ENCODE measurements at places on chromosomes 7 and 10.

GRCh38 chr10:84548869-84549268 lies 220.5 kb downstream of the CCSER2 start:
- DNase-seq, result no peak

DNA sequence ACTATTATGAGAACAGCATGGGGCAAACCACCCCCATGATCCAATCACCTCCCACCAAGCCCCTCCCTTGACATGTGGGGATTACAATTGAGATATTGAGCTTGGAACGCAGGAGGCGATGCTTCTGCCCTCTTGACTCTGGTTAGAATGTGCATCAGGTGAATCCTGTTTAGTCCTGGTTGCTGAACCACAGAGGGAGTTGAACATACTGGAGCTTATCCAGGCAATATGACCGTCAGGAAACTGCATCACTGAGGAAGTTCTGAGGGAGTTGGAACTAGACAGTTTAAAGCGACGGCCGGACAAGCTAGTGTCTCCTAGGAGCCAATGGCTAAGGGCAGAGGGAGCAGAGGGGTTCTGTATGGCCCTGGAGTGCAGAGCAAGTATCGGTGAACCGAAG lies 31.8 kb upstream of the GARS1 start:
- DNase-seq, result no peak

GRCh38 chr7:40120020-40120419 lies 14.4 kb downstream of the MPLKIP start:
- no peak for DNase-seq

DNA sequence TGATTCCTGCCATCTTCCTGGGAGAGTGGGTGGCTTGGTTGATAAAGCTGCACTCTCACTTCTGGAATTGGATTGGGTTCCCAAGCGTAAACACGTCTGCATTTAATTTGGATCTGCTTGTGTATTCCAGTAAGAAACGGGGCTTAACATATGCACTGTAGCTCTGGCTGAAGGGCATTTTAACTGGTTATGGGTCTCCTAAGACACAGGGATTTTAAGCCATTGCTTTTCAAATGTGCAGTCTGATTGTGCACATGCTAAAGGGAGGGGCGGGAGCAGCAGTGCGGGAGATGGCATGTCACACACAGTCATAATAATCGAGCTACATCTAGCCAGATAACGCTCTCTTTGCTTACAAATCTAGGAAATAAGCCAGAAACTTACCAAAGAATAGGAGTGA lies 247.3 kb upstream of the LYZL1 start:
- DNase-seq, result no peak

DNA sequence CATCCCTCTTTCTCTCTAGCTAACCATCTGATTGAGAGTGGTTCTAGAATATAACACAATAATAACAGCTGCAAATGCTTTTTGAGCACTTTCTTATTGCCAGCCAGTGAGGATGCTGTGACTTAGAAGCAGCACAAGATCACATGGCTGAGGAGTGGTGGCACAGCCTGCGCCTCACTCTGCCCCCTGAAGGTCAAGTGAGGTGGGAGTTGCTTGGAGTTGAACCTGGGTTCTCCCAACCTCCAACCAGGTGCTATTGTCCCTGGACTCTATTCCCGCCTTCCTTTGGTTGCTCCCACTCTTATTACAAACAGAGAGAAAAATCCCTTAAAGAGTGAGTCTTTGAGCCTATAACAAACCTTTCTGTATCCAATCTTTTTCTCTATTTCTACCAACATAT lies 280.3 kb upstream of the PODXL start:
- DNase-seq, result no peak

- no peak for DNase-seq
Observed at GRCh38 chr7:99386584-99387238, 12.2 kb downstream of the ARPC1B start.

- DNase-seq, result no peak
Observed at GRCh38 chr7:39430909-39431641, 135.1 kb upstream of the YAE1 start.

GRCh38 chr7:92557808-92558362 lies 29.3 kb downstream of the RBM48 start:
- no peak for DNase-seq

- DNase-seq, result no peak
Observed at GRCh38 chr10:72086466-72087391, 1.6 kb downstream of the SPOCK2 start.

DNA sequence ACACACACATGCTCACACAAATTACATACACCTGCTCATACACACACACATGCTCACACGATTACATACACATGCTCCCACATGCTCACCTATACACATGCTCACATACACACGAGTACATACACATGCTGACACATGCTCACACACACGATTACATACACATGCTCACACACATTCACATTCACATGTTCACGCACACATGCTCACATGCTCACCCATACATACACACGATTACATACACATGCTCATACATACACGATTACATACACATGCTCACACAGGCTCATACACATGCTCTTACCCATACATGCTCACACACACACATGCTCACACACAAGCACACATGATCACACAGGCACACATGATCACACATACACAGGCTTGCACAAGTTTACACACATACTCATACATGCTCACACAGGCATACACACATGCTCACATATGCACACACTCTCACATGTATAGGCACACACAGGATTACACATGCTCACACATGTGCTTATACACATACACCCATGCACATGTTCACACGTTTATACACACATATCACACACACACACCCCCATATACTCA lies 118.5 kb downstream of the PAXIP1 start:
- DNase-seq, result no peak

- DNase-seq, result no peak
Observed at GRCh38 chr10:9825491-9826018, 1192.1 kb upstream of the CELF2 start.

GRCh38 chr7:85829817-85830432 lies 643.1 kb upstream of the SEMA3D start:
- DNase-seq, result no peak

GRCh38 chr7:25066253-25066652 lies 58.8 kb downstream of the CYCS start:
- no peak for DNase-seq

DNA sequence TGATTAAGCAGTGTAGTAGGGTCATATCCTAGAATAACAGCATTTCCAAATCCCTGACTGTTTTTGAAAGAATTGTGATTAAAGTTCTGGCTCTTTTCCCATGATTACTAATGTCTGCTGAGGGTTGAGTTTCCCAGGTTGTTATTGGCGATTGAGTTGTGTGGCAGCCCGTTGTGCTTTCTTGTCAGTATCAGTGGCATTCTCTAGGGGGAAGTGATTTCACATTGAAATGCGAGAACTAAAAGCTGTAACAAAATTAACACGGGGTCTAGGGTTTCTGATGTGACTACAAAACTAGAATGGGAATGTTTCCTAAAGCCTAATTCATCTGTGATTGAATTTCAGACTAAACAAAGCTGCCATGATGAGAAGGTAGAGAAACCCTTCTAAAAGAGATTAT lies 349.4 kb downstream of the EXOC4 start:
- DNase-seq, result no peak

DNA sequence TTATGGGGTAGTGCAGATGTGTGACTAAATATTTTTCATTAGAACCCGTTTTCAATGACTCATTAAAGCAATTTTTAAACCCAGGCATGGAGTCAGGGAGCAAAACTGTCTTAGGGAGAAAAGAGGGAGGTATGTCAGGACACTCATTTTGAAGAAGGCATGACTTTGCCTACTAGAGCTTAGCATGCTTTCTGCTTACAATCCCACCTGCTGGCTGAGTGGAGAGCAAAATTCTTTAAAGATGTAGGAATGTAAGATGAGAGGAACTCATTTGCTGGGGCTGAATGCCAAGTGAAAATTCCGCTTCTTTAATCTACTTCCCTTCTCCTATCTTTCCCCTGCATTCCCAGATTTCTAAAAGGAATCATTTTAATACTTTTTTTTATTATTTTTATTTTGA lies 232.6 kb downstream of the GALNT17 start:
- no peak for DNase-seq

DNA sequence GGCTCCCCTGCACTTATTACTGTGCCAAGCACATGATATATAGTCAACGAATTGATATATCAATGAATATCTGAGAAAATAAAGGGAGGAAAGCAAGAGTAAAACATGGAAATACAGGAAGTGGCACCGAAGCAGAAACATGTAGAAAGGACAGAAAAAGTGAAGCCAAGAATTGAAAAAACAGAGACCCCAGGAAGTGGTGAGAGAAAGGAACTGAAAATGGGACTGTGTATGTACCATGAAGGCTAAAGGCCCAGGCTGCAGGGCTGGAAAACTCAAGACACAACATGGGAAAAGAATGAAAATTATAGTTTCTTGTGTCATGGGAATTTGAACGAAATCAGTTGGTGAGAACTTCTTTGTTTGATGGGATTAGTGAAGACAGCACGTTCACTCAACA lies 60.6 kb downstream of the MAP3K8 start:
- DNase-seq, result no peak

GRCh38 chr10:84302223-84302622 lies 26.2 kb upstream of the CCSER2 start:
- no peak for DNase-seq

GRCh38 chr10:30784524-30784896 lies 155.0 kb upstream of the LYZL2 start:
- DNase-seq, result peak; percentile 34

- DNase-seq, result no peak
Observed at GRCh38 chr7:2945171-2945570, 98.5 kb downstream of the CARD11 start.

DNA sequence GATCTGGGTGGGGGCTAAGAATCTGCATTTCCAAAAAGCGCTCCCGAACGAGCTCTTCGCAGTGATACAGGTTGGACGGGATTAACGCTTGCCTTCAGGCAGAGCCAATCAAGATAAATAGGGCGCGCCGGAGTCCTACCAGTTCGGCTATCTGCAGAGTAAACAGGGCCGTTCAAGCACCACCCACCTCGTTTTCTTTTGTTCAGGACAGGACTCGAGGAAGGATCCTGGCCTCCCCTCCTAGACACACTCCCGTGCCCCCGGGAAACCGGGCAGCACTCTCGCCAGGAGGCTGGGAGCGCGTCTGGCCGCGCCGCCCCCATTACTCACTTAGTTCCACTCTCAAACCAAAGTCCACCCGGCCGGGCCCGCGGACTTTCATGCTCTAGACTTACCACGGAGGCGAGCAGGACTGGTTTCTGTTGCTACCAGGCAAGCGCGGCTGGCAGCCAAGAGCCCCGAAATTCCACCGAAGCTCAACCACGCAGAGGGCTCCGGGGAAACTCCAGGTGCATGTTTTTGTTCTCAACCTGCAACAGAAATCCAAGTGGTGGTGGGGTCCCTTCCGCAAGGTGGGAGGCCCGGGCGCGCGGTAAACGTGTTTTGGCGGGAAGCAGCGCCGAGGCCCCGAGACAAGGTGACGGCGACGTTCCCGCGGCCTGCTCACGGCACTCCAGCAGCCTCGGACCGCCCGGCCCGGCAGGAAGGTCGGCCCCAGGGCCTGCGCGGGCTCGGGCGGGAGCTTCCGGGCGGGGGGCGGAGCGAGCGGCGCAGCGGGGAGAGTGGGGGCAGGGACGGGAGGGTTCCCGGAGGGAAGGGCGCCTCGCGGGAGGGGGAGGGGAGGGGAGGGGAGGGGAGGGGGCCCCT lies 12.7 kb downstream of the HNRNPF start:
- DNase-seq, result peak; percentile 66

GRCh38 chr7:124992851-124993562 lies 63.4 kb upstream of the POT1 start:
- DNase-seq, result no peak

GRCh38 chr10:116719804-116720203 lies 22.6 kb downstream of the HSPA12A start:
- no peak for DNase-seq

DNA sequence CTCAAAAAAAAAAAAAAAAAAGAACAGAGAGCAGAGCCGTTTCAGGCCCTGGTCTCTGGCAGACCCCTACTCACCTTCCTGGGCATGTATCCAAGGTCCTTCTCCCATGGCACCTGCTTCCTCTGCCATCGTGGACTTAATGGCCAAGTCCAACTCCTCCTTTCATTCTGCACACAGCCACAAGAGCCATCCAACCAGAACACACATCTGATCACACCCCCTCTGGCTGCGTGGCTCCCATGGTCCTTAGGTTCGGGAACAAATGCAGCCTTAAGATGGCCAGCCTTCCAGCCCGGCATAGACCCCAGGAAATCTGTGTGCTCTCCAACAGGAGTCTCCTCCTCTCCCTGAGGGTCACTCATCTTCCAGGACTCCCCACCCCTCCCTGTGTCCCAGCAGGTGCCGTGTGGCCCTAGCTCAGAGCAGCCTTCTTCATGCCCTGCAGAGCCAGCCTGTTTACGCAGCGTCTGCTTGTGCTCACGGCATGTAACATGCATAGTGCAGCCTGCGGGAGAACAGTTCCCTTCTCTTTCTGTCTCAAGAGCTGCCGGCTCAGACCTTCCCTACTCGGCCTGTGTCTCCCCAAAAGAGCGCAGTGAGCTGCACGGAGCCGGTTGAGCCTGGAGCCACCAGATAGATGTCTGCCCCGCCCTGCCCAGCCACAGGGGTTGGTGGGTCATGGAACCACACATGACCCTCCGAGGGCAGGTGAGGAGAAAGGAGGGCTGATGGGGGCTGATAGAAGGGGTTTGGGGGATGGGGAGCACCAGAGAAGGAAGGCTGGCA lies 157.3 kb downstream of the NRF1 start:
- DNase-seq, result no peak

GRCh38 chr7:31553661-31554081 lies 39.8 kb downstream of the ITPRID1 start:
- DNase-seq, result no peak

GRCh38 chr7:48052748-48053147 lies 17.4 kb downstream of the C7orf57 start:
- no peak for DNase-seq

DNA sequence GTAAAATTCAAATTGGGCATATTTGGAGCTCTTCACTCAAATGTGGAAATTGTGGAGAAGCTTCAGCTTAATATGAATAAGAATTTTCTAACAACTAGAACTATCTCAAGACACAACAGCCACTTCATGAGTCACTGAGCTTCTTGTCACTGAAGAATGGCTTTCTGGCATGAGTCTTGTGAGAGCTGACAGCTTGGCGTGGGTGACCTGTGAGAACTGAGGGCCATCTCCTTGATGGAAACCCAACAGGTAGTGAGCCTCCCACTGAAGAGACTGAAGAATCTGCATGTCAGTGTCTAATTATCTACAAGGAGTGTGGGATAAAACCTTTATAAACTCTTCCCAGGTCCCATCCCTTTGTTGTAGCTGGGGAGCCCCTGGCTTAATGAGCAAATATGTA lies 66.0 kb downstream of the CLEC2L start:
- no peak for DNase-seq

DNA sequence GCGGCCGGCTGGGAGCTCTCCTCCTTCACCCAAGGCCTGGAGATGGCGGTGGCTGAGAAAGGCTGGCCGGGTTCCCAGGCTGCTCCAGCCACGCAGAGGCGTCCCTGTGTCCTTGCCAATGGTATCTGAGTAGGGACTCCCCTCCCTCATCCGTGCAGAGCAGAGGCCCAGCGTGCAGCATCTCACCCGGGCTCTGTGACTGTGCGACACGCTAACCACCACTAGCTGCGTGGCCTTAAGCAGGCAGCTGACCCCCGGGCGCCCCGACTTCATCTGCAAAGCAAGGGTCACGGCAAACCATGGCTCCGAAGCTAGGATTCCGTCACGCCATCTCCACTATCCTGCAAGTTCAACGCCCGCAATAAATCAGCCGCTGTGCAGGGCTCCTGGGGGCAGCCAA lies 47.2 kb upstream of the TNRC18 start:
- DNase-seq, result no peak
